ENCODE measurements at places on chromosomes 4 and X.

GRCh38 chr4:181676546-181676945, 566.7 kb upstream of the TENM3 start:
- DNase-seq = no peak

GRCh38 chr4:17807446-17807845, 3.1 kb downstream of the DCAF16 start:
- no peak for DNase-seq

- DNase-seq = no peak
Observed at GRCh38 chr4:105838082-105838481, 57.2 kb upstream of the NPNT start.

GRCh38 chrX:15207994-15208393, 61.9 kb downstream of the ASB9 start:
- DNase-seq = no peak

- DNase-seq = no peak
Observed at GRCh38 chr4:91359041-91360031, 944.4 kb upstream of the GRID2 start.

- DNase-seq = peak; percentile 76
Observed at GRCh38 chr4:165369522-165369921, 9.3 kb upstream of the CPE start.

DNA sequence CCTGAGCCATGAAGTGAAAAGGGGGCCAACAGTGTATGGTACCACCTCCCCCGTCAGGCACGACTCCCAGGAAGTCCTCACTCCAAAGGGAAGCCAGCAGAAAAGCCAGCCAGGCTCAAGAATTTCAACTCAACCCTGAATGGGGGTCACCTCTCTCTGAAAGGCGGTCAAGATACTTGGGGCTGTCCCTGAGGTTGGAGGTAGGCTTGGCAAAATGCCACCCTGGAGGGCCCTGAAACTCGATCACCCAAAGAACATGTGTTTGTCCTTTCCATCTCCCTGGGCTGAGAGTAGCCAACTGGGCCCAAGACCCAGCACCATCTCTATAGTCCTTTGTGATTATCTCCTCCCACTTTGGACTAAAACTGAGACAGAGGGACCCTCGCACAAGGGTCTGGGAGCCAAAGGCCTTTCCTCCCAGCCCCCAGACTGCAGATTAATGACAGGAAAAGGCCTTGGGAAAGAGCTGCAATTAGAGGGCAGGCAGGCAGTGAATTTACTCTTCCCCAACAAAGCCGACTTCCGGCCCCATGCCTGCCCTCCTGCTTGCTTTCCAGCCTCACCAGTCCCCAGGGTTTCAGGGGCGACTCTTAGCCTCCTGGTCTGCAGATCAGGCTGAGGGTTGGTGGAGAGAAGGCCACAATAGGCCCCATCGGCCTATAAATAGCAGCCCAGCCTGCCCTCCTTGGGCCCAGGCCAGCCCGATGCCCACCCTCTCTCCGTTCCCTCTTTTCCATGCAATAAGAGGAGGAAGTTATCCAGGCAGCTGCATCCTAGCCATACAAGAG, 5.6 kb downstream of the SASH3 start:
- DNase-seq = no peak

GRCh38 chrX:24728530-24728929, 34.8 kb downstream of the POLA1 start:
- no peak for DNase-seq

- no peak for DNase-seq
Observed at GRCh38 chr4:3193531-3194203, 55.3 kb upstream of the MSANTD1 start.
